ENCODE measurements at places on chromosomes 6 and 20.

DNA sequence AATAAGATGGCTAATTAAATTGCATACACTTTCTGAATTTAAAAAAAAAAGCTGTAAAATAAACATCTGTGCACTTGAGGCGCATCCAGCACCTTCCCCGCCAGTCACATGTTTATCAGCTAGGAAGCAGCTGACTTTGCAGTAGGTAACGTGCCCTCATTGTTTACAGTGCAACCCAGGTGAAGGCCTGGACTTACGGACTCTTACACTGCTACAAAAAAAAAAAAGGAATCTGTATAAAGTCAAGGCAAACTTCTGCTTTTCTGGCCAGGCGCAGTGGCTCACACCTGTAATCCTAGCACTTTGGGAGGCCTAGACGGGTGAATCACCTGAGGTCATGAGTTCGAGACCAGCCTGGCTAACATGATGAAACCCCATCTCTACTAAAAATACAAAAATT is 327.8 kb downstream of the CDH4 start:
- DNase-seq = no peak

GRCh38 chr6:137094411-137095008 is 49.7 kb upstream of the IL20RA start:
- DNase-seq = no peak

- DNase-seq = no peak
These were observed 606.9 kb downstream of the CDH26 start for GRCh38 chr20:60565083-60565482.

GRCh38 chr20:15076785-15077184 is 739.4 kb upstream of the FLRT3 start:
- no peak for DNase-seq

GRCh38 chr20:46270977-46271744 is 37.1 kb downstream of the CDH22 start:
- no peak for DNase-seq

DNA sequence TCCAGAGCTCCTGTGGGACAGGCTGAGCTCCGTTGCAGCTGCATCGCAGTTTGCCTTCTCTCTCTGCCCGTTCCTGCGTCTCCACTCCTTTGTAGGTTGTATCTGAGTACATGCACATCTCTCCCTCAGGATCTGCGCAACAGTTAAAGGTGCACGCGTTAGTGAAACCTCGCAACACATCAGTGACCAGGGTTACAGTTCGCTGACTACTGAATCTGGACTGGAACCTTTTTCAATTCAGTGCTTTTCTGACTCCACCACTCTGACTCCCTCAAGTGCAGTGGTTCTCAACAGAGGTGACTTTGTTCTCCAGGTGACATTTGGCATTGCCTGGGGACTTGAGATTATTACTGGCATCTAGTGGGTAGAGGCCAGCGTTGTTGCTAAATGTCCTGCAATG is 44.0 kb downstream of the UST start:
- DNase-seq = no peak

GRCh38 chr6:41175084-41175483 is 12.2 kb upstream of the TREM2 start:
- DNase-seq = no peak

DNA sequence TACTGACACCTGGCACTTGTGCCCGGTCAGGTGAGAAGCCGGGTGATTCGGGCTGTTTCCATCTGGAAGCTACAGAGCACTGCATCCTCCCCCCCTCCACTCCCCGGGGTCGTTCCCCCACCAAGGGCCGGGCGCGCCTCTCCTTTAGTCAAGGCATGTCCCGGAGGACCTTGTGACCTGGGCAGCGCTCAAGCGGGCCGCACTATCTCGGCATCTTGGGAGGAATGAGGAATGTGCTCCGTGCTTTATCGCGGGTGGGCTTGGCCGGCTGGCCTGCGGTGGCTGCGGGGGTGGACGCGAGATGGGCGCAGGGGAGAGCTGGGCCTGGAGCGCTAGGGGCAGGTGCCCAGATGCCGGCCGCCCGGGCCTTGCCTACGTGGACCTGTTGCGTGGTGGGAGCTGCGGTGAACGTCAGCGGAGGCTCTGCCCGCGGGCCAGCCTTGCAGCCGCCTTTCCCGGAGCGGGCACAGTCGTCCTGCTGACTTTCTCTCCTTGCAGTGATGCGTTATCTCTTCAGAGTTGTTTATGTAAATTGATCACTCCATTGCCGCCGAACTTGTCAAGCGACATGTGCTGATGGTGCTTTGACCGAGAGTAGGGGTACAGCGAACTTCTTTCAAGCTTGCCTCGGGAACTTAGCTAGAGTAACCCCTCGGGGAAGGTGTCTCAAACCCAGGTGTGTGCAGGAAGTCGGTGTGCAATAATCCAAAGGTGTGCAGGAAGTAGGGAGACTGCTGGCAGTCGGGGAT is 1.1 kb downstream of the LRRC1 start:
- peak; percentile 80 for DNase-seq

DNA sequence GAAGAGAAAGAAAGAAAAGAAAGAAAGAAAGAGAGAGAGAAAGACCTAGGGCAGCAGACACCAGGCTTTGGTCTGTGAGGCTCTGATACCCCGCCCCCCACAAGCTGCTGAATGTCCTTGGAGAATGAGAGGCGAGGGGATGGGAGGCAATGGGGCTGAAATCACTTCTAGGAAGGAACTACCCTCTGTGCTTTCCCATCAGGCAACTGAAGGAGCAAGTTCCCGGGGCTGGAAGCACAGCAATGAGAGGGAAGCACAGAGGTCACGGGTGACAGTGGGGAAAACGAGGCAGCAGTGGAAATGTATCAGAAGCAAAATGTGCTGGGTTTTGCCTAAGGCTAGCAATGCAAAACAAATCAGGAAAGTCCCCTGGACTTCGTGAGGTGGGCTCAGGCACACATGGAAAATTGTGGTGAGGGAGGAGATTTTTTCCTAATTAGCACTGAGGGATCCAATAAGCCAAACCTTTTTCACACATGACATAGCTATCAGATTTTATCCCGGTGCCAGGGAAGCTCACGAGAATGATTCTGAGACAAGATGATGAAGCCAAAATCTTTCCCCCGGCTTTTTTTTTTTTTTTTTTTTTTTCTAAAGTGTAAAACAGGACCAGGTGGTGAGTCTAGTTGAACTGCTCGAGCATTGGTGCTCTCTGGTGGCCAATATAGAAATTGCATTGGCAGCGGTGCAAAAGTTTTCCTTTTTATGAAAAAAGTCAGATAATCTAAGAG is 16.8 kb upstream of the ARFGEF2 start:
- peak; percentile 70 for DNase-seq

GRCh38 chr20:4342609-4343008 is 327.3 kb upstream of the RNF24 start:
- no peak for DNase-seq

DNA sequence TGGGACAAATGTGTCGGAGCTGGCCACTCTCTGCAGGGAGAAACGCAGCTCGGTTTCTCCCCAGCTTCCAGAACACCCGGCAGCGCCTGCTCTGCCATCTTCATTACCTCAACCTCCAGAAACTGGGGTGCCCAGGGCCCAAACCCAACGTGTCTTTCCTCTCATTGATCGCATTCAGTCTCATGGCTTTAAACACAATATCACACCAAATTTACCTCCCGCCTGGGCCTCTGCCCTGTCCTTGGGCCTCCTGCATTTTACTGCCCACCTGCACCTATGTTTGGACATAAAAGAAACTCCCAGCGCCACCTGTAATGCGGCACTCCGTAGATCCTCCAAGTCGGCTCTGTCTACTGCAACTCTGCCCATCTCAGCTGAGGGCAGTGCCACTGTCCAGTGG is 22.2 kb downstream of the SERPINB6 start:
- DNase-seq = no peak

- DNase-seq = no peak
These were observed 332.9 kb upstream of the PRDM1 start for GRCh38 chr6:105753207-105753606.
